ENCODE measurements at places on chromosomes 16 and 17.

DNA sequence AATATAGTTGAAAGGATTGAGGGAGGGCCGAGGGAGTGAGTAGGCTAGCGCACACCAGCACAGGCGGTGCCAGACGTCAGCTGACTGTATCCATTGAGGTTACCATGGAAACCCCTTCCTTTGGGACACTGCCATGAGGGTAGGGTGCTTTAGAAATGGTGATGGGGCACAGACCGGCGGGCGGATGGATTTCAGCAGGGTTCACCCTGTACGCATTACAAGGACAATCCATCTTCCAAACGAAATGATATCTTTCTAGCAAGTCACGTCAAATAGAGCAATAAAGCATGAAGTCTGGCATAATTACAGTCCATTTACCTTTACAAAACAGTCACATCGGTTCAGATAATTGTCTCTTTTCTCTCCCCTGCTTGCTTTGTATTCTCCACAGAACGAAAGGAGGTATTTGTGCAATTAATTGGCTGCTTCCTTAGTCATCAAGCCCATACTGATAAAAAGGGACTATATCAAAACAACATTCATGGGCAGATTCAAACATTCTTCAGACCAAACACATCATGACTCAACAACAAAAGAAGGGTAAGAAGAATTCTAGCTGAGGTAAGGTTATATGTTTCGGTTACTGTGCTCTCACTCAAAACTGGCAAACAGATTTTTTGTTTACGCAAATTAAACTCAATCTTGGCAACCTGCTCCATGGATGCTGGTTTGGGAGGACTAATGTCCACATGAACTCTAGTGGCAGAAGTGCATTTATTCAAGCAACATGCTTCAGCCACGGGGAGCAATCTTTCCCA is 140.6 kb downstream of the CDK5R1 start:
- DNase-seq = peak; percentile 96

GRCh38 chr17:36198831-36199465 is 2.4 kb upstream of the CCL3L1 start:
- no peak for DNase-seq

DNA sequence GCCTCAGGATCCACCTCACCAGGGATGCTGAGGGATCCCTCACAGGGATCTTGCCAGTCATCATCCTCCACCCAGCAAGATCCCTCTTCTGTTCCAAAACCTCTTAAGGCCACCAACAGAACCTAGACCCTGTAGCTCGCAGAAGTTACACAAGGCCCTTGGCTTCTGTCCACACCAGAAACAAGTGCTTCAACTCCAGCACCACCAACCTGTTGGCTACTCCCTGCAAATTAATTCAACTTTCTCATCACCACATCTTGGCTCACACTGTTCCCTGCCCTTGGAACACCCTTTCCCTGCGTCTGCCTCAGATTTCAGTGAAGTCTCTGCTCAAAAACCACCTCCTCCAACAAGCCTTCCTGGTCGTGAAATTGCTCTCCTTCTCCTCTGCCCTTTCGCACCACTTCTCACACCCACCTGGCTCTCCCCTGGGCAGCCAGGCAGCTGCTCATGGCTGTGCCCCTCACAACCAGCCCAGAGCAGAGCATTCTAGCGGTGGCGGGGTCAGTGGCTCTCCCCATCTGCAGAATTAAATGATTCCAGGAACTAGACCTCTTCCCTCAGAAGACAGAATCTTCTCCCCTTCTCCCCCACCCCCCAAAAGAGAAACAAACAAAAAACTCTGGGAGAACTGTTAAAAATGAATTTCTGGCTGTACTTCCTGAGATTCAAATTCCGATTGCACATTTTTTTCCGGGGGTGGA is 1.8 kb downstream of the PLLP start:
- DNase-seq = no peak

GRCh38 chr17:1590747-1591473 is 28.3 kb upstream of the PITPNA start:
- no peak for DNase-seq

DNA sequence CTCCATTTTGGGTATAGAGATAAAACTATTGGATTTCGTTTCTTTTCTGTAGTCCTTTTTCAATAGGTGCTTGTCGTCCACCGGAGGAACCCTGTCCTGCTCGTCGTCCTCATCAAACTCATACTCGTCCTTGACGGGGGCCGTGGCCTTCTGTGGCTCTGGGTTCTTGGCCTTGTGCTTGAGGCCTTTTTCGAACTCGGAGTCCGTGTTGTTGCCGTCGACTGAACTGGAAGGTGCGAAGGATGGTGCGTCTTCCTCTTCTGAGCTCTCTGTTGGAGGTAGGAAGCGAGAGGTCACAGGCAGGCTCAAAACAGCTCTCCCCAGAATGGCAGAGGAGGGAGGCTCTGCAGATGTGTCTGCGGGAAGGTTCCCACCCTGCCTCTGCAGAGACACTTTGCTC is 67.9 kb downstream of the ZNF778 start:
- no peak for DNase-seq

DNA sequence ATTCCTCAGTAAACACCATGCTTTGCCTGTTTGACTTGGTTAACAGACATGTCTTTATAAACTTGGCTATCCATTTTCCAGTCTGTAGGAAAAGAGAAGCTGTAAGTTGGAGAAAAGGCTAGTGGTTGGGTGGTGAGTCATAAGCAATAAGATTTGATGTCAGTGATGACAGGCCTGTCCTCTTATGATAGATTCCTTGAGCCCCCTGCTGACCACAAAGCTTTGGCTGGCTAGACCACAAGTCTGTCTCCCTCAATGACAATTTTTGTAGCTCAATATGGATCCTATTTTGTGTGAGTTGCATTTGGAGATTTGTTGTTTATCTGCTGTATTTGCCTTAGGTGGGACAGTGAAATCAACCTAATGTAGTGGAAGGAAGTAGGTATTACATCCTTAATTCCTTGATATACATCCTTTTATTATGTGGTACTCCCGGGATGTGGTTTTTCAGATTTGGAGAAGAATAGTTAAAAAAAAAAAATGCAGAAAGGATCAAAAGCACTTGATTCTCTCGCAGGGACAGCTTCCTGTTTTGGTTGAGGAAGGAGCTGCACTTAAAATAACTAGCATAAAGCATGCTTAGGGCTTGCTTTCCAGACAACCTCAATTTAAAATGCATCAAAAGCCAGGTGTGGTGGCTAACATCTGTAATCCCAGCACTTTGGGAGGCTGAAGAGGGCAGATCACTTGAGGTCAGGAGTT is 67.4 kb downstream of the SIAH1 start:
- no peak for DNase-seq

Measured in NCI-H1930 (cell line).